ENCODE measurements at places on chromosomes 3 and 15.
A peak's percentile ranks its signal among the peaks of the same experiment; 100 is the strongest.

DNA sequence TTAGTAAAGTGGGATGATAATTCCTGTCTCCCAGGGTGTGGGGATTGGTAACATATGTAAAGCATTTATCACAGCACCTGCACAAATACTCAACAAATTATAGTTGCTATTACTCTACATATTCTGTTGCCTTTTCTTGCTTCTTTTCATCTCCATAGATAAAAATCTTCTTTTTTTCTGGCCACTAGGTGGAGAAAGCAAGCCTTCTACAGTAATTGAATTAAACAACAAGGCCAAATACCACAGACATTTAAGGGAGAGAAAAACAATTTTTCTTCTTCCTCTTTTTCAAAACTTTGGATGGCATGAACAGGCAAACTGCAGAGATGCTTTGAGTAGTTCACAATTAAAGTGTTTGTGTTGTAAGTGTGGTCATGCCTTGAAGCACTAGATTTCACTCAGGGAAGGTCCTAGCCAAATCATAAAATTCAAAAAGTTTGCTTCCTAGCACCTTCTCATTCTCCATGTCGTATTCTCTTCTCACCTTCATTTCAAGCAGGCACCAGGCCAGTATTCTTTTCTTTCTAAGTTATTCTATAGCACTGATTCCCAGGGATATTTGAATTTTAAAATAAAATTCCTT, 493.4 kb upstream of the TGFBR2 start:
- peak; percentile 43 for DNase-seq

- peak; percentile 59 for DNase-seq
Observed at GRCh38 chr3:20057612-20058180, 17.4 kb downstream of the KAT2B start.

DNA sequence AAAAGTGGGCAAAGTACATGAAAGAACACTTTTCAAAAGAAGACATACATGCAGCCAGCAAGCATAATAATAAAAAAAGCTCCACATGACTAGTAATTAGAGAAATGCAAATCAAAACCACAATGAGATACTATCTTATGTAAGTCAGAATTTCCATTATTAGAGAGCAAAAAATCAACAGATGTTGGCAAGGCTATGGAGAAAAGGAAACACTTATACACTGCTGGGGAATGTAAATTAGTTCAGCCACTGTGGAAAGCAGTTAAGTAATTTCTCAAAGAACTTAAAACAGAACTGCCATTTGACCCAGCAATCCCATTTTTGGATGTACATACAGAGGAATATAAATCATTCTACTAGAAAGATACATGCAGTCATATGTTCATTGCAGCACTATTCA, 360.7 kb downstream of the NSUN3 start:
- no peak for DNase-seq

DNA sequence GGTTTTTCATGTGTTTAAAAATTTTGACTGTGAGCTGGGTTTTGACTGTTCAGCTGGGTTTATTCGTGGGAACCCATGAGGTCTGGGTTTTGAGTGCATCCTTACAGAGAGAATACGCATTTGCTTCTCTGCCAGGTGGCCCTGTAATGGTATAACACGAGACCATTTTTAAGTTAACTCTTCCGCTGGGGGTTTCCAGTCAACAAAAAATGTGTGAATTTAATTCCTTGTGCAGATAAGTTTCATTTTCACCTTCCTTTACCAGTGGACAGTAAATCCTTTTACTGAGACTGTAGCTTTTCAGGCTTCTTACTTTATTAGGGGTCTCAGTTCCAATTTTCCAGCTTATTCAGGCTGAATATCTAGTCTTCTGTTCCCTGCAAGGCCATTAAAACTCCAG, 149.6 kb downstream of the OPA1 start:
- no peak for DNase-seq

DNA sequence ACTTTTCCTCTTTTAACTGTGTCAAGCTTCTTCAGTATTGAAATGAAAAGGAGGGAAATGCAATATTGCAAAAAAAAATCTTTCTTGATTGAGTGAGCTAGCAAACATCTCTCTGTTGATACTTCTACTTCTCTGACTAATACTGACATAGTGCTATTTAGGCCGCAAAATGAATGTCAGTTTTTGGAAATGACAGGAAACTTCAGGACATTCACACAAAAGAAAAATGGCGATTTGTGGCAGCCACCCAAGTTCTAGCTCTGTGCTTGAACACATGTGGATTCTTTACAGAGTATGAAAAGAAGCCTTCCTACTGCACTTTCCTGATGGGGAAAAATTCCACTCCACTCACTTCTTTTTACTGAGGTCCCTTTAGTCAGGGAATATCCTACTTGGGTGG, 486.8 kb upstream of the ALCAM start:
- peak; percentile 77 for DNase-seq

DNA sequence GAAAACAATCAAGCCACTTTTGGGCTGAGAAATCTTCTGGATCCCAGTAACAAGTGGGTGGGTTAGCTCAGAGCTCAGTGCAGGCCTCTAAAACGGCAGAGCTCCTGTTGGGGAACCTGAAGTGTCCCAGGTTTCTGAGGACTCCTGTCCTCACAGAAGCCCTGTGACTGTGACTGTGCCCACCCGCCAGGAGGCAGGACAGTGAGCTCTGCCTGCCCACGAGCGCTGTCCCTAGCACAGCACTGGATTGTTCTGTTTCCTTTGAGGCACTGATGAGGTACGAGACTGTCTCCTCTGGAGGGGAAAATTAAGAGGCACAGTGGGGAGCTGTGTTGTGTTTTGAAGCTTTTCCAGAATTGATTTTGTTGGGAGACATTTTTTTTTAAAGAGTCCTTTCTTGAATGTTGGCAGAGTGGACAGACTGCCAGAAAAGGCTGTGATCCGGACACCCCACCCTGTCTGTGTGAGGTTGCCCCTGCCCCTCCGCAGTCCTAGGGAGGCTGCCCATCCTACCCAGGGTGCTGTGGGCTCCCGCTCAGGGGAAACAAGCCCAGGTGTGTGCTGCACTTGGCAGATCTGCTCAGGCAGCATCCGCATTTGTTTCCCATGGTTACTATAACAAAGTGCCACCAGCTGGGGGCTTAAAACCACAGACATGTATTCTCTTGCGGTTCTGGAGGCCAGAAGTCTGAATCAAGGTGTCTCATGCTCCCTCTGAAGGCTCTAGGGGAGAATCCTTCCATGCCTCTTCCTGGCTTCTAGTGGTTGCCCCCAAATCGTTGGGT, 66.6 kb upstream of the LARS2 start:
- no peak for DNase-seq

DNA sequence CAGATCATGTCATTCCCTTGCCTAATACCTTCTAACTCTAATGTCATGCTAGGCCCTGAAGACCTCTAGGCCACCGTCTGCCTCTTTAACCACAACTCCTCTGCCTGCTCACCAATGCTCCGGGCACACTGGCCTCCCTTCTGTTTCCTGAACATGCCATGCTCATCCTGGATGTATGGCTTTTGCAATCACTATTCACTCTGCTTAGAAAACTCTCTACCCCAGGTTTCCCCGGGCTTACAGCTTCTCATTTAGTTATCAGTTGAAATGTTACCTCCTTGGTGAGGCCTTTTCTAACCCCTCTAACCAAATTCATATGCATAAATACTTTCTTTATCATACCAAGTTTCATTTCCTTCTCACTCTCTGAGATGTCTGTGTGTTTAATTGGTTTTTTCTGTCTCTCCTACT, 727.8 kb upstream of the CFAP20DC start:
- no peak for DNase-seq

GRCh38 chr3:35665390-35666055, 26.2 kb downstream of the ARPP21 start:
- no peak for DNase-seq

DNA sequence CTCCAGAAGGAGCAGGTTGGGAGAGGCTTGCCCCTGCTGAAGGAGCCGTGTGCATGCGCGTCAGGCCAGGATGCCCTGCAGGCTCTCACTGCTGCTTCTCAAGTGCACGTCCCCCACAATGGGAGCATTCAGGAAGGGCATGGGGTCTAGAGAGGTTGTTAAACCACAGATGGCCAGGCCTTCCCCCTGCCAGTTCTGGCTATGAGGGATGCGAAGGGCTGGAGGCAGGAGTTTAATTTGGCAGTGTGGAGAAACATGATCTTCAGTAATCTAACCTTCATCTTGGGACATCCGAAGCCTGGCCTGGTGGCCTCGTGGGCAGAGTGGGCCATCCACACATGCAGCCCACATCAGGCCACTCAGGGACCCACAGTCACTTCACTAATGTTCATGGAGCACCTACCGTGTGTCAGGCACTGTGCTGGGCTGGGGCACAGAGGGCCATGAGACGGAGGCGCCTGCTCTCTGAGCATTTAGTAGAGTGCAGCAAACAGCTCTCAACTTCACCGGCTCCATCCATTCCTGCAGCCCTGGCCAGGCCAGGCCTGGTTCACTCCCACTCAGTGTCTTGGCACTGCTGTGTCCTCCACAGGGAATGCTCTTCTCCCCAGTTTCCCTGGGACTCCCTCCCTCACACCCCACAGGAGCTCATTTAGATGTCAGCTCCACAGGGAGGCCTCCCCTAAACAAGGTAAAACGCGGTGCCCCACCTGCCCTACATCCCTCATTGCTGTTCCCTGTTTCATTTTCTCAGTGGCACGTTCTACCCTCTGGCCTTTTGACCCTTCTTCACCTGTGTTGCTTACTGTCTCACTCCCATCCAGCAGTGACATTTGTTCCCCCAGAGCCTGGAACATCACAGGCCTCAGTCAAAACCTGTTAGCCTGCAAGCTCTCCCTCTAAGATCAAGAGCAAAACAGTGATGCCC, 4.0 kb downstream of the CFAP100 start:
- DNase-seq = peak; percentile 59

DNA sequence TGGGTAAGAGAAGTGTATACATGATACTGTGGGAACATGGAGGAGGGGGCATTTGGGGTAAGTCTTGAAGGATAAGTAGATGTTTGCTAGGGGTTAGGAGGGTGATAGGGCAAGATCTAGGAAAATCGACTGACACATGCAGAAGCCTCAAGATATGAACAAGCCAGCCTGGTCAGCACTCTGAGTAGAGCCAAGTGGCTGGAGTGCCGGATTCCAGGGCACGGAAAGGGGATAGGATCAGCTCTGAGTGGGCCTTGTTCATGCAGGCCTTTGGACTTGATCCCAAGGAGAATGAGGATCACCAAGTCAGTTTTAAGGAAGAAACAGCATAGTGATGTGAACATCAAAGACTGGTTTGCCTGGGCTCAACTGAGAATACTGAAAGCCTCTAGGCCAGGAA, 24.3 kb upstream of the MANF start:
- no peak for DNase-seq
